ENCODE measurements at places on chromosomes 12 and 14. TPM values are rescaled to one million over a fixed set of nuclear protein-coding genes. Genes with fewer than 3 reads are reported as not detected.

GRCh38 chr14:63896278-63896720, 43.5 kb downstream of the SYNE2 start:
- DNase-seq: no peak

- DNase-seq: no peak
Measured at GRCh38 chr12:23640754-23641153, 308.7 kb downstream of the SOX5 start.

DNA sequence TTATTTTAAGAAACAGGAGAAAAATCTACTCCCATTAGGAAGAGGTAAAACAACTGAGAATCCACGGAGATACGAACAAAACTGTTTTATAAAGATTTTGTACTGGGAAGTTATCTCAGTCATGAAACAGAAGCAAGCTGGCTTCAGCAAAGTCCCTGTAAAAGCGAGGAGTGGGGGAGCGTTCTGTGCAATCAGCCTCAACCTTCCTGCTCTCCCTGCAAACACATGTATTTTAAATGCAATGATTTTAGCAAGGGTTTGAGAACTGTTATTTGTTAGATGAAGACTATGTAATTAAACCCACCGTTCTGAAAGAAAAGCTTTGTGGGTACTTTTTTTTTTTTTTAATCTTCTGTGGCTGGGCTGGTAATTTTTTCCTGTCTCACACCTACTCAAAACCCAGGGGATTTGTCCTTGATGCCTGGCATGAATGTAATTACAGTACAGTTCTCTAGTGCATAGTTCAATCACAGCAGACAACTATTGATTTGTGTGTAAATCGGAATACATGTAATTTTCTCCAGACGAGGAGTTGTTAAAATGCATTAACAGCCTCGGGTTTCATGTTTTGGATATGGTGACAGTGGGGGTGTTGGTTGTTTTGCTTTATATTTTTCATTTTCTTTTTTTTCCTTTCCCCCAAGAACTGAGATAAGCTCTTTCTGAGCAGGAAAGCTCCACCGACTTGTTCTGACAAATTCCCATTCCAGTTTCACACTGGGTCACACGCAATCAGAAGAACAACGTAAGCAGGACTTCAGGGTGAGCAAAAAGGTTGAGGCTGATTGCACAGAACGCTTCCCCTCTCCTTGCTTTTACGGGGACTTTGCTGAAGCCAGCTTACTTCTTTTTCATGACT, 153.6 kb downstream of the PHLDA1 start:
- DNase-seq: no peak

GRCh38 chr12:95548539-95549391, 2.5 kb downstream of the USP44 start:
- no peak for DNase-seq

GRCh38 chr12:62861586-62861985, 73.4 kb downstream of the PPM1H start:
- no peak for DNase-seq

- no peak for DNase-seq
Measured at GRCh38 chr14:55699131-55700057, 119.4 kb downstream of the KTN1 start.

DNA sequence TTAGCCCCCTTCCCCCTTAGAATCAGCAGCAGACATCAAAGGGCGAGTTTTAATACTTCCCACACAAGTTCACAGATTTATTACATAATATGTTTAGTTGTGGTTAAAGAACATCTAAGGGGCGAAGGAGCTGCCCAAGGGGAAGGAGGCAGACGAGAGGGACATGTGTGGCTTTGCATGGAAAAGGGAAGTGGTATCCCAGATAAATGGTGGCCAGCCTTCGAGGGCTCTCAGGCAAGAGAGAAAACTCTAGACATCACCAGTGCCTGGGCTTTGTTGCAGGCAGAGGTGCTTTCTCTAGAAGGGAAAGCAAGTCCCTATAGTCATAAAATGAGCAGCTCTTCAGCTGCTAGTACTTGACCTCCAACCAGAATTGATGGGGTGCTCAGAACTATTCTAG, 121.2 kb downstream of the CACNA1C start:
- no peak for DNase-seq

DNA sequence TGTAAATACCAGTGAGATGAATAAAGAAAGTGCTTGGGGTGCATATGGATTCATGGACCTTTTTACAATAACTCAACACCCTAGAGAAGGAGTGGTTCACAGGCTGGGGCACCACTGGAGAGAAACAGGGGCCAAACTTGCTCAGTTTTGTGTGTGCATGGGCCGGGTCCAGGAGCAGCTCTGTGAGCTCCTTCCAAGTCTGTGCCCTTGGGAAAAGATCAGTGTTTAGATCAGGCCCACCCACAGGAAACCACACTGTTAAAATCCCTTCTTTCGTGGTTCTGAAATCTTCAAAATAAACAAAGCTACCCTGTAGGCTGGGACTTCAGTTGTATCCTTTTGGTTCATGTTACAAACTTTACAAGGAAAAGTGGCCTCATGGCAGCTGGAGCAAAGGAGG, 156.1 kb upstream of the TMEM260 start:
- DNase-seq: peak; percentile 17

- no peak for DNase-seq
Measured at GRCh38 chr12:3145033-3145432, 67.9 kb downstream of the TSPAN9 start.

DNA sequence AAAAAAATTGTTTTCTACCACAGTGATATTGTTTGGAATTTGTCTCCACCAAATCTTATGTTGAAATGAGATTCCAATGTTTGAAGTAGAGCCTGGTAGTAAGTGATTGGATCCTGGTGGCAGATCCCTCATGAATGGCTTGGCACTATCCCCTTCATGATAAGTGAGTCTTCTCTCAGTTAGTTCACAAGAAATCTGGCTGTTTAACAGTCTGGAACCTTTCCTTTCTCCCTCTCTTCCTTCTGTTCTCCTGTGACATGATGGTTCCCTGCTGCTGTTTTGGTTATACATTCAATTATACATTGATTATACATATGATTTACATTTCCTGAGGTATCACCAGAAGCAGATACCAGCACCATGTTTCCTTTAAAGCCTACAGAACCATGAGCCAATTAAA, 442.2 kb downstream of the SLC6A15 start:
- DNase-seq: no peak

- DNase-seq: no peak
Measured at GRCh38 chr14:67757175-67757574, 55.5 kb downstream of the RDH12 start.

GRCh38 chr12:102031852-102032251, 29.9 kb downstream of the WASHC3 start:
- no peak for DNase-seq

GRCh38 chr12:3534511-3534910, 43.5 kb downstream of the PRMT8 start:
- no peak for DNase-seq

GRCh38 chr14:99067927-99068326, 204.1 kb downstream of the BCL11B start:
- DNase-seq: no peak

- DNase-seq: no peak
Measured at GRCh38 chr14:58872061-58872460, 234.3 kb downstream of the DACT1 start.

GRCh38 chr14:35124127-35124526, 1.8 kb downstream of the PRORP start:
- no peak for DNase-seq

DNA sequence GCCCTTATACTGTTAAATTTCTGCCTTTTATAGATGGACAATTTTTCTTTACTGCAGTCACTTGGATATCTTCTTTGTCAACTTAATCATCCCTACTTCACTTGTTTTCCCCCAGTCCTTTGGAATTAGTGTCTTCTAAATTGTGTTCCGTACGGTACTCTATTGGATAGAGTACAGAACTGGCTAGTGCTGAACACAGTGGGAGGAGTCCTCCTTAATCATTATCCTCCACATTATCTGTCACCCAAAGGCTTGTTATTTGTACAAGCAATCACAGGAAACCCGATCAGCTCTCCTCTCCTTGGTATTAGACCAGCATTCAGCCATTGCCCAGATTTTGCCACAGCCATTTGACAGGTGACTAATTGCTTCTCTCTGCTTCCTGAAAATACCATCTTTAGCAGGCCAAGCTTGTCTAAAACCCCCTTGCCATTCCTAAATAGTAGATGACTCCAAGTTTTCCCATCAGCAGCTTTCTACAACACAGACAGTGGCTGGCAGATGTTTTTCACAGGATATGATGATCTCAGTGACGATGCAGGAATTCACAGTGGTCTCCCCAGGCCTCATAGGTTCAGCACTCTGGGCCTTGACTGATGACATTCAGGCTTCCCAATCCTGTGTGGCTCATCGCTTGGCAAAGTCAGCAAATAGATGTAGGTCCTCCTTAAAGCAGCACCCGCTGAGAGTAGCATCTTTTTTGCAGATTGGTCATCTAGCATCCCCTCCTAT, 216.0 kb upstream of the RGS6 start:
- DNase-seq: no peak

GRCh38 chr12:104462931-104463339, 6.2 kb downstream of the CHST11 start:
- no peak for DNase-seq

GRCh38 chr12:51320695-51321320, 3.2 kb downstream of the BIN2 start:
- peak; percentile 21 for DNase-seq

The GPR84 gene
- polyA plus RNA-seq: 0.17 TPM

The C14orf39 gene
- polyA plus RNA-seq: 1.7 TPM

The FLVCR2 gene
- 15.1 TPM for polyA plus RNA-seq

The MSI1 gene
- 6.4 TPM for polyA plus RNA-seq

The RGS6 gene
- polyA plus RNA-seq: 7.6 TPM

The FAM181A gene
- polyA plus RNA-seq: not detected

The TCTN2 gene
- 8.1 TPM for polyA plus RNA-seq

The ZC2HC1C gene
- polyA plus RNA-seq: 2.0 TPM

The MCRS1 gene
- polyA plus RNA-seq: 59.6 TPM

The CEP83 gene
- 16.8 TPM for polyA plus RNA-seq

The RNF212B gene
- polyA plus RNA-seq: 0.62 TPM

The KRT72 gene
- not detected for polyA plus RNA-seq

The OVCH1 gene
- polyA plus RNA-seq: 0.54 TPM

The ACOT4 gene
- polyA plus RNA-seq: 0.44 TPM

Measured in hindlimb muscle (tissue), 1 donor.